ENCODE measurements at places on chromosomes 13 and 19. TPM values are rescaled to one million over a fixed set of nuclear protein-coding genes. Genes with fewer than 3 reads are reported as not detected.

The APOE gene
- total RNA-seq = 0.44 TPM

The FREM2 gene
- not detected for total RNA-seq

The FPR2 gene
- not detected for total RNA-seq

The ZNF844 gene
- 1.5 TPM for total RNA-seq

DNA sequence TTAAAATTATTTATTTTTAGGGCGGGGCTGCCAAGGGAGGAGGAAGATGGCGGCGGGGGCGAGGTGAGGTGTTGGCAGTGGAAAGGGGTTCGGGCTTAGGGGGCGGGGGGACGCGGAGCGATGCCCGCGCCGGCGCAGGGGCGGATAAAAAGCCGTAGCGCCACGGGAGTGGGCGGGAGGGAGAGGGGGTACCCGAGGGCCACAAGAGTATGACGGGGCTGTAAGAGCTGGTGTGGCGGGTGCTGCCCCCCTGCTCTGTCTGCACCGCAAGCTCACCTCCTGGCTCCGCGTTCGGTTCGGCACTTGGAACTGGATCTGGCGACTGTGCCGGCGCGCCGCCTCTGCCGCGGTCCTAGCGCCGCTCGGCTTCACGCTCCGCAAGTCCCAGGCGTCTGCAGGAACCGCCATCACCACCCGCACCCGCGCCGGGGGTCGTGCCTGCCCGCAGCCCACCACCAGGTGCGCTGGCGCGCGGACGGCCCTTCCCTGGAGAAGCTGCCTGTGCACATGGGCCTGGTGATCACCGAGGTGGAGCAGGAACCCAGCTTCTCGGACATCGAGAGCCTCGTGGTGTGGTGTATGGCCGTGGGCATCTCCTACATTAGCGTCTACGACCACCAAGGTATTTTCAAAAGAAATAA is 265.2 kb upstream of the SGCG start:
- DNase-seq = no peak

- no peak for DNase-seq
Measured at GRCh38 chr13:95226050-95226449, 75.2 kb downstream of the ABCC4 start.

DNA sequence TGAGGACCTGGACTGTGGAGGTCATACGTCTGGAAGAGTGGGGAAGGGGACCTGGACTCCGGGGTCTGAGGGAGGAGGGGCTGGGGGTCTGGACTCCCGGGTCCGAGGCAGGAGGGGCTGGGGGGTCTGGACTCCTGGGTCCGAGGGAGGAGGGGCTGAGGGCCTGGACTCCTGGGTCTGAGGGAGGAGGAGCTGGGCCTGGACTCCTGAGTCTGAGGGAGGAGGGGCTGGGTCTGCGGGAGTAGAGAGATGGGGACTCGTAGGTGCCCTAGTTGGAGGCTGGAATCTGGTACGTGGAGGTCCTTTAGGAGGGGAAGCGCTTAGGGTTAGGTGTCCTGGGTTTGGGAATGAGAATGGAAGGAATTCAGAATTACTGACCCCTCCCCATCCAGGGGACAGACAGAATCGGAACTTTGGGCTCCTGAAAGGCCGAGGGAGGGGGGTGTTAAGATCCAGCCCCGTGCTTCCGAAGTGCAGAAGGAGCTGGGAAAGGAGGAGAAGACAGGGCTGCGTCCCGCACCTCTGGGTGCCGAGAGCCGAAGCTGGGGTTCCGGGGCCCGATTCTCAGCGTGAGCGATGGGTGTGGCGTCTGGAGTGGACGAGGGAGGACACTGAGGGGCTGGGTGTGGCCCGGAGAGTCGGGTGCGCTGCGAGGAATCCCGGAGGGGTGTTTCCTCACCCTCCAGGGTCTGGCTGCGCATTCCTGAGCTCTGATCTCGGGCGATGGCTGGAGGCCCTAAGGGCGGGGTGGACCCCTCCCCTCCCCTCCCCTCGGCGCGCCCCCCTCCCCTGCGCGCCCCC is 608 bp downstream of the MYADM start:
- DNase-seq = peak; percentile 76

GRCh38 chr19:11461453-11461852 is 19.4 kb downstream of the ELAVL3 start:
- DNase-seq = no peak

DNA sequence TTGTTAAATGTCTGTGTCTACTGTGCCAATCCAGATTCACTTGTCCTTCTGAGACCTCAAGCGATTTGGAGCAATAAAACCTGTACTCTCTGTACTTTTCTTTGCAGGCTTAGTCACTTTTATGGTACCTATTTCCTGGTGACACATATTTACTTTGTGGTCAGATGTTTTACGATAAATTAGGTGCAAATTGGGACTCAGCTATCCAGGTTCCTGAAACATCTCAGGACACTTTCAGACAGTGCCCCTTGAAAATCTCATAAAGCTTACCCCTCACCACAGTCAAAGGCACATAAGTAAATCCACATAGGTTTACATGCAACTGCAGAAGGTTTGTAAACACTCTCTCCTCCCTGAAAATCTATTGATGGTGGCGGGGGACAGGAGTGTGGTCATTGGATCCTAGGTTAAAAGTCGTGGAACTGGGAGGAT is 438.8 kb downstream of the EFNB2 start:
- DNase-seq = no peak

DNA sequence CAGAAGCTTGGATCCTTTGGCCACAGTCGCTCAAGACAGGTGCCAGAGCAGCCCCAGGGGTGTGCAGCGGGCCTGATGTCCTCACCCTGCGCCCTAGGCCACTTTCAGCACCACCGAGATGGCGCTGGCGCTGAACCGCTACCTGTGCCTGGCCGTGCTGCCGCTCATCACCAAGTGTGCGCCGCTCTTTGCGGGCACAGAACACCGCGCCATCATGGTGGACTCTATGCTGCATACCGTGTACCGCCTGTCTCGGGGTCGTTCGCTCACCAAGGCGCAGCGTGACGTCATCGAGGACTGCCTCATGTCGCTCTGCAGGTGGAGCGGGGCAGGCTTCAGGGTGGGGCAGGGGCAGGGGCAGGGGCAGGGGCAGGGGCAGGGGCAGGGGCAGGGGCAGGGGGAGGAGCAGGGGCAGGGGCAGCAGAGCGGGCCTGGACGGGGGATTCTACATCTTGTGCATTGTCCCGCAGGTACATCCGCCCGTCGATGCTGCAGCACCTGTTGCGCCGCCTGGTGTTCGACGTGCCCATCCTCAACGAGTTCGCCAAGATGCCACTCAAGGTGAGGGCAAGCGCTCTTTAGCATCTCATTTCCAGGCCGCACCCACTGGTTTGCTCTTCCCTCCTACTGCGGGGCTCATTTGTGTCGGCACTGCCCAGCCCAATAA is 69.1 kb downstream of the RYR1 start:
- DNase-seq = no peak
